ENCODE measurements at places on chromosomes 5 and 9.
A peak's percentile ranks its signal among the peaks of the same experiment; 100 is the strongest.

DNA sequence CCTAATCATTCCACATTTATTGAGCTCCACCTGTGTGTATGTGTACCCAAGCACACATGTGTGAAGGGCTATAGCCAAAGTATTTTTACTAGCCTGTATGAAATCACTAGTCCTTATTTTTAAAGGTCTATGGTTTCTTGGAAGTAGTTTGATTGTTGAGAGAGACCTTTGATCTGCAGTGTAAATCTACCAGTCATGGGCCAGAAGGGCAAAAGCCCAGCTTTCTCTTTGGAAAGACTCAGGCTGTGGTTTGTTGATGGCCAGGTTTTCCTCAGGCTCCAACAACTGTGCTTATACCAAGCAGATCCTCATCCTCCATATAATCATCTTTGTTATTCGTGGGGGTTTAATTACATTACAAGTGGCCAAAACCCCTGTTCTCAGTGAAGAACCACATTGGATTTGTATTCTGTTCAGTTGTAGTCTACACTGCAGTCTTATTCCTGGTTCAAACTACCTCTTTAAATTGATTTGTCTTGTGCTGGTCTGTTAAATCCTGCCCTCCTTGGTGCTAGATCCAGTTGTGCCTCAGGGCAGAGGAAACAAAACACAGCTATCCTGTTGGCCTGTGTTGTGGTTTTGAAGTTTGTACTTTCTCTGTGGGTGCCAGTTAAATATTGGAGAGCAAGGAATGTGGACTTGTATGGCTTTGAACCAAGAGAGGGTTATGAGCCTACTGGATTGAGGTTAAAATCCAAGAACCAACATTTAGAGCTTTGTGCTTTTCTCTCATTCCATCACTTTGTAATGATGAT, 13.3 kb downstream of the CDC26 start:
- DNase-seq, result no peak

DNA sequence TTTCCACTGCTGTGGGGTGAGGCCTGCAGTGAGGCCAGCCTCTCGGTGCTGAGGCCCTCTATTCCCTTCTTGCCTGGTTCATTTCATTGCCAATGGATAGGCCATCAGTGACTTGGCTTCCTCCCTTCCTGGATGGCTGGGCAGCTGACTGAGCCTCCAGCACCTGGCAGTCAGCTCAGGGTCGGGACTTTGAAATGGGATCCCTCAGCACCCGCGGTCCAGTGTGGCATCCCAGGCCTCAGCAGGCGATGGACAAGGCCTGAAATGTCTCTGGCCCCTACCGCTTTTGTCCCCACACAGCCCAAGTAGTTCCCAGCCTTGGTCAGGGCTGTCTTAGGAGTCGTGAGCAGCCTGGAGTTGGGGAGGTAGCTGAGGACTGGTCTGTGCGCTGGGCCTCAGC, 17.2 kb downstream of the NDST1 start:
- DNase-seq, result no peak

DNA sequence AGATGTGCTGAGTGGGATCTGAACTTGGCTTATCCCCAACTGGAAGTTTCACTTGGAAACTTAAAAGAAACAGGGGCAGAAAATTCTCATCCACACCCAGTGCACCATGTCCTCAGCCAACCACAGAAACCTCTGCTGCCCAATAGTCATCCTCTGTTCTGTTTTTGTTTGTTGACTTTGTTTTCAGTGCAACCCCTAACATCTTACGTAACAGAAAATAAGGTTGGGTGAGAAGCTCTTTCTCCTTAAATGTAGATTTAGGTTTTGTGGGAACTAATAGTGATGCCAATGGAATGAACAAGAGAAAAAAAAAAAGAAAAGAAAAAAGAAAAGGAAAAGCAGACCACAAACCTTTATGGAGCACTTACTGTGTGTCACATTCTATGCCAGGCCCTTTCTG, 262.8 kb downstream of the PAPPA start:
- DNase-seq, result no peak

DNA sequence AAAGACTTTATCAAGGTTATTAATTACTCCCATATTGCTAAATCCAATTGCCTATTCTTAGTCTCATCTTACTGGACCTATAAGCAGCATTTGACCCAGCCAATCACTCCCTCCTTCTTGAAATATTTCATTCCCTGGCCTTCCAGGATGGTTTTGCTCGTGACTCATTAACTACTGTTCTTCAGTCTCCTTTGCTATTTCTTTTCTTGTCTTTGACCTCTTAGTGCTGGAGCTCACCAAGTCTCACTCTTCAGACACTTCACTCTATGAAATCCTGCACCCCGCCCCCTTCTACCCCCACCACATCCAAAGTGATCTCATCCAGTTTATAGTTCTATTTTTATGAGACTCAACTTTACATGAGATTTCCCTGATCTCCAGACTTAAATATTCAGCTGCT, 803.1 kb upstream of the WWC1 start:
- no peak for DNase-seq

DNA sequence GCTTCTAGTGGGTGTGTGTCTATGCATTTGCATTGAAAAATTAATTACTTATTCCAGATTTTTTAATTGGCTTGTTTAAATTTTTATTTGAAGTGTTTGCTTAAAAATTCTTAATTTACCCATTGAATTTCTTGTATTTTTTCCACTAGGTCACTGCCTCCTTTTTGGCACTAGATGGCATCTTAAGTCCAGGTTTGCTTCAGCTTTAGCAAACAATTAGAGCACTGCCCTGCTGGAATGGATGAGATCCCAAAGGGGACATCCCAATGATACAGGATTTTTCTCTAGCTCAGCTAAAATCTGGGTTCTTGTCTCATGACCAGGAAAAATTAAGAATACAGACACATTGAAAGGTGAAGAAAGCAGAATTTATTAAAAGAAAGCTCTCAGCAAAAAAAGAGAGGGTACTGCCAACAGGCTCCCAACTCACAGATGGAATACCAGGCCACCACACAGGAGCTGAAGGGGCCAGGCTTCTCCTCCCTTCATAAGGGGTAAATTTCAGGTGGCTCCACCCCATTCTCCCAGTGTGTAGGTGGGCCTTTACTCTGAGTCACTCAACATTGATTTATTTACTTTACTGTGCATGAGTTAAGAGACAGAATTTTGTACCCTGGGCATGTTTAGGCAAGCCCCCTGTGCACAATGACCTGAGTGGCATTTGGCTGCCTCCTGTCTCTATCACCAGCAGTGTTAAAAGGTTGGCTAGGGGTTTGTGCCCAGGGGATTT, 532.4 kb downstream of the ANXA1 start:
- DNase-seq, result no peak

DNA sequence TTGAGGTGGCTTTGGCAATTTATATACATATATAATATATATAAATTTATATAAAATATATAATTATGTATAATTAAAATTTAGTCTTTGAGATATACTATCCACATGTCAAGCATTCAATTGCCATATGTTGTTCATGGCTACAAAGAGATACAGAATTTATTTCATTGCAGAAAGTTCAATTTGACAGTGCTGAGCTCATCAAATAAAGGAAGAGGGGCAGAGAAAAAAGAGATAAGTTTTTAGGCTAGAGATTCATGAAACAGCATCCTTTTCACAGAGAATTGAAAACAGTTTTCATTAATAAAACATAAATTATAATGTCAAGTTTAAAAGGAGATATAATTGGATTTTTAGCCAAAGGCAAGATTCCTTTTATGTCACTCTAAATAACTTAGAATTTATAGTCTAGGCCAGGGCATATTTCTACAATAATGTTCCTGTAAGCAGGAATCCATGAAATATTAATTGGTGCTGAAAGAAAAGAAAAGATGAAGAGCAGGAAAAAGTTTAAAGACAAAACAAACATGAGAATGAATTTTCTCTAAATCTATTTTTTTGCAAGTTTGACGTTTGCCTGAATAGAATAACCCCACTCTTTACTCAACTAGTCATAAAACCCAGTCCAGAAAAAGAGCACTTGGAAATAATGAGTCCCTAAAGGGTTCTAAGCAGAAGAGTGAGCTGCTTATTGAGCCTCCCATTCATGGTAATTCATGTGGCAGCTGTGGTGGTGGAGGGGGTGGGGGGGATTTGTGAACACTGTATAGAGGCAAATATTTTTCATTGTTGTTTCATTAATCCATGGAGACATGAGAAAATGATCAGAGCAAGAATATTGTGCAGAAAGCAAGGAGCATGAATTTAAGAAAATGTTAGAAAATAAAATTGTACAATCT, 1279.5 kb downstream of the CDH12 start:
- DNase-seq, result no peak

- DNase-seq, result no peak
Measured at GRCh38 chr5:84614906-84615305, 230.2 kb upstream of the EDIL3 start.

DNA sequence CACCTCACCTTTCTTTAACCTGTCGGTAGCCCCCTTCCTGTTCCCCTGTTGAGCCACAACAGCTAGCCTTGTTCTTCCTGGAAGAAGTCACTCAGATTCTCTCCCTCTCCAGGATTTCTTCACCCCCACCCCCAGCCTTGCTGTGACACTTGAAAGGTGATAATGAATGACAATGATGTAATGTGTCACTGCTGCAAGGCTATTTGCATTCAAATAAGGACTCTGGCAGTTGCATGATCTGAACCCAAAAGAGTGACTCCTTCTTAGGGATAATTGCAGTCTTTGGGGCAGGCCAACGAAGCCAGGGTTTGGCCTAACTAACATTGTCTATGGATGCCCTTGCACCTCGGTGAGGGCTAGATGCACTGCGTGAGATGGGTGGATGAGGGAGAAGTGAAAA, 154.4 kb upstream of the CLINT1 start:
- no peak for DNase-seq

DNA sequence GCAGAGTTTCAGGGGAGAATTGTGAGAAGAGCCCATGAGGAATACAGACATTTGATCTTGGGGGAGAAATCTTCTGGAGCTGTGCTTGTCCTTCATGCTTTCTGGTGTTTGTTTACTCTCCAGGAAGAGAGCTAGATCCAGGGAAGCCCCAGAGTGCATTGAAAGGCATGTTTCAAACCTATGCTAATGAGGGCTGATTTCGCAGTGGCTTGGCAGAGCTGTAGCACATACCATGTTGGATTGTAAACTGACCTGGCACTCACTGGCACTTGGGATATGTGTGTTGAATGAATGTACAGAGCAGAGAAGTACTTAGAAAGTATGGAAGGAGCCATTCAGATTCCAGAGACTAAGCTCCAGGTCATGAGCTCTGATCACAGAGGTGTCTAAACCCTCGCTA, 30.9 kb downstream of the TNFSF8 start:
- no peak for DNase-seq

DNA sequence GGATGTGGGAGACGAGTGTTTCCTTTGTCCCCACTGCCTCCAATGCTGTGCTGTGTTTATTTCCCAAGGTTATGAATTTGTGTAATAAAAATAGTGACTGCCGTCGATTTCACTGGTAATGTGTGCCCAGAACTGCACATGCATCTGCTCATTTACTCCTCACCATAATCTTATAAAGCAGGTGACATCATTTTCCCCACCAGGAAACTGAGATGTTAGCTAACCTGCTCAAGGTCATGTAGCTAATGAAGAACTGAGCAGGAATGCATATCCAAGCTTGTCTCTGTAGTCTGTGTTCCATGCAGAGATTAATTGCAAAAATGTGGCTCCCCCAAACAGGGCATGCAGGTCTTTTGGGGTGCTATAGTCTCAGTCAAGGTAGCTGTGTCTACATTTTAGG, 224.4 kb downstream of the TENT4A start:
- DNase-seq, result no peak

DNA sequence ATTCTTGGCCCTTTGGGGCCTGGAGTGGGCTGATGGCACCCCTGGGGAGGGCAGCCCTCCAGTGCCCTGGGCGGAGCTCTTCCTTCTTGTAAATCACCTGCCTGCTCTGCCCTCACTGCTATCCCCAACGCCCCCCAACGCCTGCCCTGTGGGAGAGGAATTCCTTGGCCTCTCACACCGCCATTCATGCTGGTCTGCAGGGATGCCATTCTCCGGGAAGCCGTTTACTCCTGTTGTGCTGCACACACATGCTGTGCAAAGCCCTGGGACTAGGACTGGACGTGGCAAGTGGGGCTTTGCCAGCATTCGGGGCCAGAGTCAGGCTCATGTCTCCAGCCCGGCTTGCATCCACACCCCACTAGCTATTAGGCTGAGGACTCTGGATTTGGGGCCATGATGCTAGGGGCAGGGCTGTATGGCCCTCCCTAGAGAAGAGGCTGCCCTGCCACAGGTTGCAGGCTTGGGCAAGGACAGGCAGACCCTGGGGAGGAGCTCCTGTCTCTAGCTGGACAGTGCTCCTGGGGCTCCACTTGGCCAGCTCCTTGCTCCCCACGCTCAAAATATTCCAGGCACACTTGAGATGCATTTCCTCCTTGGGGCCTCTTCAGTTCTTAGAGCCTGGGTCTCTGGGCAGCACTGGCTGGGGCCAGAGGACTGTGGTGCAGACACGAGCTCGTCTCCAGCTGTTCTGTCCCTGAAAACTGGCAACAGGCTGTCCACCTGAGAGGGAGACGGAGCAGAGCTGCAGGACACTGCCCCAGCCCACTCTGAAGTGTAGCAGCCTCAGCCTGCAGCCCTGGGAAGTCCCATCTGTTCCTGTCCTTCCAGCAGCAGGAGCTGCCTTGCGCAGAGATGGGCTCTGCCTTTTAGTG, 226.9 kb downstream of the CACNA1B start:
- no peak for DNase-seq

- DNase-seq, result no peak
Measured at GRCh38 chr9:133653638-133654037, 17.5 kb downstream of the DBH start.

DNA sequence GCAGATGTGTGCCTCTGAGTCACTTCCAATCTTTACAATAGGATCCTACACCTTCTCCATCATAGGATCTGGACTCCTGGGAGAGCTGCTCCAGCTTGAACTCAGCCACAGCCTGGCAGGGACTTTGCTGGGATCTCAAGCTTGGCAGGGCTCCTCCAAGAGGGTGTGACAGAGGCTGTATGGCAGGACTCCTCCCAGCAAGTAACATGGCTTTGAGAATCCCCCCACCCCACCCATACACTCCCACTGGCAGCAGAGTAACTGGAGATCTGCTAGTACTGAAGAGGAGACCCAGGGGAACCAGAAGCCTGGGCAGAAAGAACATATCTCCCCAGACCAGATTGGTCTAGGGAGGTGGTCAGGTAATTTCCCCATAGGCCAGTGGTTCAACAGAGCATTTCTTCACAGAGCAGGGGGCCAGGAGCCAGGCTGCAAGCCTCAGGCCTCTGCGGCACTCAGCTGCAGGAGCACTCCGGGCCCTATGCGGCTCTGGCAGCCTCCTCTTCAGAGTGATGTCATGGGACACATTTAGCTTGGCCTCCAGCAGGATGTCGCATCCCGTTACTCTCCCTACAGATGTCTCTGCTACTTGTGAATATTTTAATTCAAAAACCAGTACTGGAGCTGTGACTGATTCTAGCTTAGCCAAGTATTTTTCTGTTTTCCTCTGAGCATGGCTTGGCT, 1.7 kb upstream of the ACSL6 start:
- DNase-seq, result peak; percentile 94

DNA sequence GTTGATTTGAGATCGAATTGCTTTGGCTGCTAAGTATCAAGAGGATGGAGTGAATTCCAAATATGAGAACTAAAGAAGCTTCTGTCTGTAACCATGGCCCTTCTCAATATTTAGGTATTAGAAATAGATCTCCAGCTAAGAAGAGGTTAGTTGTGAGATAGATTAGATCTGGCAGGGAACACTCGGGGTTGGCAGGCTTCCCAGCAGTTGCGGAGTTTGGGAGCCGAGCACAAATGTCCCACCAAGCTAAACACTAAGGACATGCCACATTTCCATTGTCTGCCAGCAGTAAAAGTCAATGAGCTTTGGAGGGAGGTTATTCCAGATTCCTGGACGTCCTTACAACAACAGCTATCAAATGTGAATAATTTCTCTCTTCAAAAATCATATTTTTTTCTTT, 85.8 kb downstream of the TAF11L14 start:
- DNase-seq, result peak; percentile 59
